ENCODE measurements at places on chromosomes 1 and 21. TPM values are rescaled to one million over a fixed set of nuclear protein-coding genes. Genes with fewer than 3 reads are reported as not detected.
A peak's percentile ranks its signal among the peaks of the same experiment; 100 is the strongest.

DNA sequence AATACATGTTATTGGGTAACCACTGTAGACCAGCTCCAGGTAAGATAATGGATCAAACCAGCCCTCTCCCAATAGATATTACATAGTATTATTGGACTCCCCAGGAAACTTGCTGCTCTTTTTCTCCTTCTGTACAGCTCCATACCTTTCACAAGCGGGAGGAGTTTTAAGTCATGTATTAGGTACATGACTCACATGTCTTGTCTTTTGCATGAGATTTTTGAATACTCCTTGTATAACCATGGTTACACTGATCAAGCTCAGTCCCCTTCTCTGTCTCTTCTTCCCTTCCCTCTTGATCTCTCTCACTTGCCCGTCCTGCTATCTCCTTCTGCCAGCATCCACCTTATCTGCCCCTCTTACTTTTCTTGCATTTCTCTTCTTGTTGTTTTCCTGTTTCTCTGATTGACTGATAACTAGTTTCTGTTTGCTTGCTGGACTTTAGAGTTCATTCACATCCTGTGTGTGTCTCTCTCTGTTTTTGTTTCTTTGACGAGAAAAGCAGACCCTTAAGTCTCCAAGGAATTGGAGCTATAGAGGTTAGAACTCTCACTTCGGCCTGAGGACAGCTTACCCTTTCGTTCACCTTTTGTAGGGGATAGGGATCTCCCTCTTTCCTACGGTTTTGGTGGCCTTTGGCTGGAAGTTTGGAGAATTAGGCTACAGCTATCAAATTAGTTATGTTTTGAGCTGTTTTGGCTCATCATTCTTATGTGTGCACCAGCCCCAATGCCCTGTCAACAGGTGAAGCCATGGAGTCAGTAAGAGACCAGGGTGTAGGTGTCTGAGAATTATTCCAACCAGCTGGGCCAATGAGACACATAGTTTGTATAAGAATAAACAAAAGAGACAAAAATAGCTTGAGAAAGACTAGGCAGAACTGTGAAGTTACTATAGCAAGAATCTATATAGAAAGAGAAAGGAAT is 49.0 kb upstream of the ASB17 start:
- no peak for DNase-seq

DNA sequence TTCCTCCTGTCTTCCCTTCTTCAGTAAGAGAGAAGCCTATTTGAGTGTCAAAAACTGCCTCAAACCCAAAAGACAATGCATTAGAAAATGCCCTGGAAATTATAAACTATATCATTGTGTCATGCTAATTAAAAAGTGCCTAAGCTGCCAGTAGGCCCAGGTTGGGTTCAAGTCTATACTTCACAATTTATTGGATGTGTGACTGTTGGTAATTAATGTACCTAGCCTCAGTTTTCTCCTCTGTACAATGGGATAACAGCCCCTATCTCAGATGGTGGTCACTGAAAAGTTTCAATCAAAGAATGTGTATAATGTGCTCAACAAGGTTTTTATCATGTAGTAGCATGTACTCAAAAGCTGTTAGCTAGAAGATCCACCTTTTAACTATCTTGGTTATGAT is 246.9 kb upstream of the DUSP10 start:
- DNase-seq: no peak

GRCh38 chr1:104726917-104727316 is 977.2 kb downstream of the AMY1C start:
- DNase-seq: no peak

- DNase-seq: no peak
Observed at GRCh38 chr21:44800971-44801467, 601 bp downstream of the UBE2G2 start.

DNA sequence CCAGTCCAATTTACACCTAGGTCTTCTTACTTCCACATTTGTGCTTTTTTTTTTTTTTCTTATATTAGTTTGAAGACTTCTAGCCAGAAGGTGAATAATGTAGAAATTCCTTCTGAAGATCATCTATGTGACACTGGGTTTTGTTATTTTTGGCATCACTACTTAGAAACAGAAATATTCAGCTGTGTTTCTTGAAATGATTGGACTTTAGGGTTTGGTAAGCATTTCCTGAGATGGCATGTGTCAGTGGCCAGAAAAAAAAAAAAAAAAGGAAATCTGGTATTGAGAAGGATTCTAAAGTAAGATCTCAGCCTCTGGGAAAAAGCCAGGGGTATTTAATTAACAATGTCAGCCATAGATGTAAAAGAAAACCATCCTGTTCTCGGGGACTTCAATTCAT is 43.4 kb upstream of the LRRC8C start:
- DNase-seq: no peak

DNA sequence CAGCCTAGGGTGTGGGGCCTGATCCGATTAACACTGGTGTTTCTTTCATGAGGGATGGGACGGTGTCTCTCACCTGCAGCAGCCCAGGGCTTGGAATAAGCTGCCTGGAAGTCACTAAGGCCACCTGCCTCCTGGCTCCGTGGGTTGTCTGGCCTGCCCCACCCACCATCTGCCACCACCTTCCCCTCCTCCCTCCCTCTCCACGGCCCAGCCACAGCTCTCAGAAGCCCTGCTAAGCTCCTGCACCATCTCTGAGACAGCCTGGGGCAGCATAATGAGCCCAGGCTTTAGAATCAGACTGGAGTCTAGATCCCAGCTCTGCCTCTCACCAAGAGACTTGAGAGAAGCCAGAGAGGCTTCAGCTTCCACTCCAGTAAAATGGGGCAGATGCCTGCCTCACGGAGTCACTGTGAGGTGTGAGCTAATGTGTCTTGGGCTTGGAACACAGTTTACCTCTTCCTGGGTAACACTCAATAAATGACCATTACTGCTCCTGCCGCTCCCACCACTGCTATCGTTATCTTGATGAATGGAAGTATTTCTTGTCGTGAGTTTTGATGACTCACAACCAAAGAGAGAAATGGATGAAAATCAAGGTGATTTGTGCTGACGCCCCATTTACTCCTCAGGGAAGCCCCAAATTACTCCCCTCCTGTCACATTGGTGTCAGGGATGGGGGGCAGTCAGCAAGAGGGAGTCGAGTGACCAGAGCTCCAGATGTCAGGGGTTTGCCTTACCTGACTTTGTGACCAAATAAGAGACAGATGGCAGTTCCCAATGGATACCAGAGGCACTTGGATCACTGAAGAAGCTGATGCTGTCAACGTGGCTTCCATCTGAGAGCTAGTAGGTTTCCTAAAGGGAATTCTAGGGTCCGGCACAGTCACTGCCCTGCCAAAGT is 23.5 kb upstream of the C1QA start:
- no peak for DNase-seq

DNA sequence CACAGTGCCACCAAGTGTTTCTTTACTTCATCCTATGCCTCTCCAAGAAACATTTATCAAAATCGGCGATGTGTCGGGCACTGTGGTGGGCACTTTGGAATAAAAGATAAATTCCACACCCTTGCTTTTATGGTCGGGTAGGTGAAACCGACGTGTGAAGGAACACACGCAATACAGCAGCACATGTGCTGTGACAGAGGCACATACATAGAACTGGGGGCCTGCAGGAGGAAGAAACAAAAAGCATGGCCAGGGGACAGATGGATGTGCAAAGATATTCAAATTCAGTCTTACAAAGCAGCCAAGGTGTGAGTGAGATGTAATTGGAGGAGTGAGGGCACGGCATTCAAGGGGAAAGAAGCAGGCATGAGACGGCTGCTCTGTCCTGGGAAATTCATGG is 282.0 kb downstream of the PBX1 start:
- DNase-seq: no peak

DNA sequence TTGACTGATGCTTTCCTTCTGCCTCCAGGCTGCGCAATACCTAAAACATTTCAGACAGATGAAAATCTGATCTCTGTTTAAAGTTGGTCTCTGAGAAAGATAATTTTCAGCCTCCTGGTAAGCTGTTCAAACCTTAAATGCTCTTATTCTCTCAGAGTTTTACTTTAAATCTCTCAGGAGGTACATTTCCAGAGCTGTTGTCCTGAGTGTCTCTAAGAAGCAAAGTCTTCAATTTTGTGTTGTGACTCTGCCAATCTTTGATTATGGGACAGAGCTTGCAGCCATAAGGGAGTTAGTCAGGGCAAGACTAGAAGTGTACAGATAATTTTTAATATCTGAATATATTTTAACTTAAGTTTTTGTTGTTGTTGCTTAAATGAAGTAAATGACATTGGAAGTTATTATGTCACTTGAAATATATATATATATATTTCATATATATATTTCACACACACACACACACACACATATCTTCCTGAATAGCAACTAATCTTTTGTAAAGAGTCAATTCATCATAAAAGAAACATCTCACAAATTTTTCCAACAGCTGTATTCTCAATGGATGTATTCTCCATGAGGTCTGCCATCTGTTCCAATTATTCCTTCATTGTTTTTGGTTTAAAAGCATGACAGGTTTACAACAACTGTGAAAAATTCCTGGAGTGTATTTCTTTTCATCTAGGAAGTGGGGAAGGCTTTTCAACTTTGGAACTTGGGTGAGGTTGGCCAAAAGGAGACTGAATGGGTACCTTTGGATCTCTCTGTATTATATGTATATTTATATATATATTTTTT is 259.4 kb downstream of the BACH1 start:
- DNase-seq: no peak

DNA sequence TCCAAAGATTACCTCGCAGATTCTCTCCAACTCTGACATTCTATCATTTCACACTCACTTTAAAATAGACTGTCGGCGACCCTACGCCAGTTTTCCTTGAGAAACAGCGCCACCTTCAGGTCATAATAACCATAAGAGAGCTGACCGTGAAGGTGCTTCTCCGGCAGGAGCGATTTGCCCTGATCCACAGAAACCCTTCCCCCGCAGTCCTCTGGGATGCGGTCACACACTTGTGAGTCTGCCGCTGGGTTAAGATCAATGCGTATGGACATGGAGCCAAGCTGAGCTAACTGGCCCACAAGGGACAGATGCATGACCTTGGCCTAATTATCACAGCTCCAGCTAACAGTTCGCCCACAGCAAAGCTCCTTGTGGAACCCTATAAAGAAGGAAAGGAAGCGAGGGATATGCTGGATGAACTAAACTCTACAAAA is 32.8 kb upstream of the IFNAR2 start:
- peak; percentile 70 for DNase-seq

Gene PADI4
- total RNA-seq: 0.27 TPM

Gene PIGR
- total RNA-seq: 0.02 TPM

Gene RNF186
- total RNA-seq: not detected

Gene GPR25
- not detected for total RNA-seq

Data from H4 (cell line).